ELF-1 (cell line): ENCODE measurements at places on chromosomes 5 and 9.

DNA sequence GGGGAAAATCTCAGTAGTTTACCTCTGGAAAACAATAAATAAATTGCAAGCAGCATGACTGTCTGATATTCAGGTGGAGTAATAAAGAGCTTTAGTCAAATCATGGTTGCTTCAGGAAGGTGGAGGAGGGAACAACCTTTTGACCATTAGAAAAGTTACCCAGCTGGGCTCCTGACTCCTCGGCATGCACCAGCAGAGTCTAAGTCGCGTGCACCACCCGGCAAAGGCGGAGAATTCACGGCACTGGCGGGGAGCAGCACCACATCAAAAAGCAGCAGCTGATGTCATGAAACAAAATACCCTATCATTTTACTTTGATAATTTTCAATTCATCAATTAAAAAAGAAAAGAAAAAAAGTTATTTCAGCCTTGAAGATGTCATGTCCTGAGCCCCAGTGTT, 34.6 kb downstream of the EBF1 start:
- DNase-seq: no peak

DNA sequence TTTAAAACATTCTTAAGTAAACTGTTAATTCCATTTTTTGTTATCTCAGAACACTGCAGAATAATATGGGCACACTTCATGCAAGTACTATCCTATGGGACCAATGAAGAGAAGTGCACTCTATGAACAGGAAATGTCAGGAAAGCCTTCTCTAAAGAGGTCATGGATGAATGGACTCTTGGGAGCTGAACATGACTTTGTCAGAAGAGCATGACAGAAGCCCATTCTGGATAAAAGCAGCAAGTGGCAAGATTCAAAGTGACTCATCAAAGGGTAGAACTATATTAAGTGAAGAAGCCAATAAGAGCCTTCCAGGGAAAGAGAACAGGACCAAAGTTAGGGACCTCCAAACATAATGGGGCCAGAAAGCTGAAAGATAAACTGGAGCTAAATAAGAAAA, 94.0 kb downstream of the RAPGEF6 start:
- DNase-seq: no peak

DNA sequence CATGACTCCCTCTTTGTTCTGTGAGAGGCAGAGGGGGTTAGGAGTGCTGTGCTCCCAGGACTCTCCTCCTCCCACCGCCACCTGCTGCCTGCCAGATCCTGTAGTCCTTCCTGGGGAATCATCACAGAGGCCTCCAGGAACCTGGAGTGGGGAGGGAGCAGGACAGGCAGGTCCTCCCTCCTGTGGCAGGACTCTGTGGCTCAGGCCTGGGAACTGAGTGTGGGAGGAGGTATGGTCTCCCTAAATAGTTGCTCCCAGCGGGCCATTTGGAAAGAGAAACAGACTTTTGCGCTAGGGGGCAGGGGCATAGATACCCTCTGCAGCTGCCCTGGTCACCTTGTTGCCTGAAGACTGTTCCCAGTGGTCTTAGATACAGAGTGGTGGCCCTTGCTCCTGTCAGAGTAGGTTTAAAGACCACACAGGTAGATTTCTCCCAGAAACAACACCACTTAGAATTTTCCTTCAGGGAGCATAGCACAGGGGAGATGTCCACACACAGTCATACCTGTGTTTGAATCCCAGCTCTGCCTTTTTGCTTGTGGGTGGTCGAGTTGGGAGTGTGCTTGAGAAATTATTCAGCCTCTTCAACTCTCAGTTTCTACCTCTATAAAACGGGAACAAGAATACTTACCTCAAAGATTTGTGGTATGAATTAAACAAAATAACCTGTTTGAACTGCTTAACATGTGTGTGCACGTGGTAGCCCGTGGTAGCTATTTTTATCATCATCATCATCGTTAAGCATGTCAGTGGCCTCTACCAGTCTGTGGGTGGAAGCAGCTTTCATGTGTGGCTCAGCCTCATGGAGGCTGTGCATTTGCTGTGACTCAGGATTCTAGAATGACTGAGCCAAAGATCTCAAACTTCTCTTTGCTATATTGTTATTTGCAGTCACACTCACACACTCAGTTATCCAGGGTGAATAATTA, 55.8 kb downstream of the SLC22A5 start:
- DNase-seq: no peak

DNA sequence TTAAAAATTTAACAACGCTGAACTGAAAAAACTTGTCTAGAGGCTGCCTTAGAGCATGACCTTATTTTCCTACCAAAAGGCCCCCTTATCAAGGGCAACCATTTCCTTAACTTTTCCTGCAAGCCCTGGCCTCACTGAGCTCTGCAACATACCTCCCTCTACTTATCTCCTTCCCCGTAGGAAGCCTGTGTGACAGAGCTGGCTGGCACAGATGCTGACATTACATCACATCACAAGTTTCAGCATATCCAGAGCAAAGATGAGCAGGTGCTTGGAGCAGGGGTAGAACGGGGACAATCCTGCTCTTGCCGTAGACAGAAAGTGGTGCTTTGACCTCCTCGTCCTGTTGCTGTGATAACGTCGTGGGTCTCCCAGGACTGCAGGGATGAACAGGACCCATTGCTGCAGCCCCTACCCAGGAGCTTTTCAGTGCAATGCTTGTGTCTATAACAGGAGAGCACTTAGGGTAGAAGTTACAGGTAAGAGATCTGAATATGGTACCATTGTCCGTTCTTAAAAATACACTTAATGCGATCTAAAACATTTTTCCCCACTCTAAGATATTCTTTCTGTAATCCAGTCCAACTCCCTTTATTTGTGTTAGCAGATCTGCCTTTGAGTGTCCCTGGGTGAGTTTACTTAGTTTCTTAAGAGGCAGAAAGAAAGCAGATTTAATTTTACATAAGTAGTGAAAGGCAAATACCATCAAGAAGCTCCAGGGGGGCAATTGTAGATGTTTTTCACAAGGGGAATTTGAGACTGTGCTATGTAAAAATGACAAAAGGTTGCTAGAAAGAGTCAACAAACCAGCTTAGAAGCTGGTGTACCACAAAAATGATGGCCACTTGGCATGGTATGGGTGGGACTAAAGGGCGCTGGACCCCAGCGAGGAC, 101.9 kb upstream of the EFNA5 start:
- peak; percentile 5 for DNase-seq

DNA sequence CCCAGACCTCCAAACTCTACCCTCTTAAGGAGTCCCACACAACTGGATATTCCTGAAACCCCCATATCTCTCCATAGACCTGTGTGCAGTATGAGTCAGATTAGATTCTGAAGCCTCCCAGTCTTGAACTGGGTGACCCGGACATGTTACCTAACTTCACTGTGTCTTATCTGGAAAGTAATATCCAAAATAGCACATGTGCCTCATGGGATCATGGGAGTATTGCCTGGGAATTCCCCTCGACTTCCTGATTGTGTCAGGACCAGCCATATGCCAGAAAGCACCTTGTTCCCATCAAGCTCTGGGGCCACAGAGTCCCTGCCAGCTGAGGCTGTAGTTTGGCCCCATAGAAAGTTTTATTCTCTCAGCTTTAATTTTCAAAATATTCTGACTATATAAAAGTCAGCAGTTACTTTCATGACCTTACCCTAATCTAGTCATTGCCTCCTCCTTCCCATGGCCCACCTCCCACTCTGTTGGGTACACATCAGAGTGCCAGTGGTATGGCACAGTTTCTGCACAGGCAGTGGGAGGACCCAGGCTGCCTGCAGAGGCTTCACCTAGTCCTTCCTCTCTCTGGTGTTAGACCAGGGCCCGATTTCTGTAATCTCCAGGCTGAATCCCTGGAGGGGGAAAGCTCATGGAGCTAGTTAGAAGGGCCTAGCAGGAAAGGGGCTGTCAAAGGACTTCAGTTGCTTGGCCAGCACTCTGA, 19.5 kb upstream of the B4GALT1 start:
- no peak for DNase-seq

GRCh38 chr5:132489051-132489770, 1.4 kb downstream of the IRF1 start:
- DNase-seq: no peak

DNA sequence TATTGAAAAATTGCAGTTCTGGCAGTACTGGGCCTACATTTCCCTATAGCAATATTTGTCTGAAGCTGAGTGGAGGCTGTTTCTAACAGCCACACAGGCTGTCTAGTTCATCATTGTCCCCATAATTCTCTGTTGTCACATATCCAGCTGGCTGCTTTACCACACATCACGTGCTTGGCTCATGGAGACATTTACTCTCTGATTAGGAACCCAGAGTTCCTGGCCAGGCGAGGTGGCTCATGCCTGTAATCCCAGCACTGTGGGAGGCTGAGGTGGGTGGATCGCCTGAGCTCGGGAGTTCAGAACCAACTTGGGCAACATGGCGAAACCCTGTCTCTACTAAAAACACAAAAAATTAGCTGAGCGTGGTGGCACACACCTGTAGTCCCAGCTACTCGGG, 81.4 kb downstream of the PGM5 start:
- no peak for DNase-seq

DNA sequence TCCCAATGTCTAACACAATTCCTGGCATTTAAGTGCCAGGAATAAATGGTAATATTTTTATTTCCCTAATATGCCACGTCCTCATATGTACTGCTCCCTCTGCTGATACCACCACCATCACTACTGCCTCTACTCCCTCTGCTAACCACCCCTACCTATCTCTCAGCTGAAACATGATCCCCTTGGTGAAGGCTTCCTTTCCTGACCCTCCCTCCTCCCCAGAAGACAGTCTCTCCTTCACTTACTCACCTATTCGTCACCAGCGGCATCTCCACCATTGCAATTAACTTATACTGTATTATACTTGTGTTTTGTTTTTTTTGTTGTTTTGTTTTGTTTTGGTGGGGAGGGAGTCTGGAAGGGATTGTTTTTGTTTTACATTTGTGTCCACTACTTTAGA, 4.8 kb downstream of the DENND1A start:
- DNase-seq: no peak

GRCh38 chr9:4964540-4964939, 20.5 kb upstream of the JAK2 start:
- no peak for DNase-seq

DNA sequence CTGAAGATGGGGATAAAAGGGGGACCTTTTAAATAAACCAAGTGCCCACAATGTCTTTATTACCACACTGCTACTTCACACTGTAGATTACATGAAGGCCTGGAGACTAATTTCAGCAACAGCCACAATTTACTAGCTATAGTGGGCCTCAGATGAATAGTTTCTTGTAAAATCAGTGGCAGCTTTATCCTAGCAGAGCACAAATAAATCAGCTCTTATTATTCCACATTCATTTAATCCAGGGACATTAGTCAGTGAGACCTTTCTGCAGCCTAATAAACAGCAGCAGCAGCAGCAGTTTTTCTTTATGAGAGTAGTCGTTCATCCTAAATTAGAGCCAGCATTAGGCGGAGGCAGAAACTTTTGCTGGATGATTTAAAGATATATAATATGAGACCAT, 542.3 kb downstream of the PSAT1 start:
- no peak for DNase-seq

GRCh38 chr9:80883426-80883825, 805.9 kb downstream of the TLE1 start:
- DNase-seq: no peak

GRCh38 chr5:18660511-18660910, 1026.3 kb downstream of the TAF11L14 start:
- no peak for DNase-seq

DNA sequence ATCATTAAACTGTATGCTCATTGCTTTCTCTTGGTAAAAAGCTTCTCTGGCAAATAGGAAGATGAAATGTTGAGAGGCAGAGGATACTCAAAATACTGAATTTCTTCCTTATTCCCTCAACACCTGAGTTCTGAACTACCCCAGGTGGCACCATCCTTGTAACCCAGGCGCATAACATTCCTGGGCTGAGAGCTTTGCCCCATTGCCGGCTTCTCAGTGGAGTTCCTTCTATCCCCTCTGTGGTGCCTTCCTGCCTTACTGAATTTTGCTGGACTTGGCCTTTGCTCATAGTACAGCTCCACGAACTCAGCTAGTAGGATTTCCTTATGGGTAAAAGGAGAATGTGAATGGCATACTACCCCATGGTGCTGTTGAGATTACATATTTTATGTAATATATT, 54.7 kb downstream of the BASP1 start:
- no peak for DNase-seq

DNA sequence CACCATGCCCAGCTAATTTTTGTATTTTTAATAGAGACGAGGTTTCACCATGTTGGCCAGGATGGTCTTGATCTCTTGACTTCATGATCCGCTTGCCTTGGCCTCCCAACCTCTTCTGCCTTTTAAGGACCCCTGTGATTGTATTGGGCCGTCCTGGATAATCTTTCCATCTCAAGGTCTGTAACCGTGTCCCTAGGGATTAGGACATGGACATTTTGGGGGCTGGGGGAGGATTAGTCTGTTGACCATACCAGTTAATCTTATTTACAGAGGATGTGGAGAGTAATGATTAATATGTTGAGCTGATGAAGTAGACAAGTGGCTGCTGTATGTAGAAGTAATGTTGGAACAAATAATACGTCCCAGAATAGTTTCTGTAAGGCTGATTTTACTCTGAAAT, 23.1 kb downstream of the LNPEP start:
- no peak for DNase-seq

DNA sequence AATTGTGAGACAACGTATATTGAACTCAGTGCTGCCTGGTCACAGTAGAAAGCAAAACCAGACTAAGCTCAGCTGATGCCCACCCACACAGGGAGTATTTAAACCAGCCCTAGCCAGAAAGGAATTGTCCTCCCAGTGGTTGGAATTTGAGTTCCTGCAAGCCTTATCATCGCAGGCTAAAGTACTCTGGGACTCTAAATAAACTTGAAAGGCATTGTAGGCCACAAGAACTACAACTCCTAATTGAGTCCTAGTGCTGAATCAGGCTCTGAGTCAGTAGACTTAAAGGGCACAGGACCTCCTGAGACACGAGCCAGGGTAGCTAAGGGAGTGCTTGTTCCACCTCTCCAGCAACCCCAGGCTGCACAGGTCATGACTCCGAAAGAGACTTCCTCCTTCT, 171.4 kb downstream of the MCTP1 start:
- peak; percentile 63 for DNase-seq

DNA sequence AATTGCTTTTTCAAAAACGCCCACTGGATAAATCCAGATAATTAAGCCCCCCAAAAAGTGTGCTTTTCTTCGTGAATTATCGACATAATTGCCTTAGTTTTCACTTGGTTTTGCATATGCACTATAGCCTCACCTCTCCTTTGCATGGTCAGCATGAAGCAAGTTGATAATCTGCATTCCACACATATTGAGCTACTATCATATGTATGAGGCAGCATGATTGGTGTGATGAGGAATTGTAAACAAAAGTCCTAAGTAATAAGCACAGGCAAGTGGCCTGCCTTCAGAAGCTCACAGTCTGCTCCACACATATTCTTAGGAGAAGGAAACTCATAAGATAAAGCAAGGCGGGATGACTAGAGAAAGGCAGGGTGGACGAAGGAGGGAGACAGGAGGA, 33.8 kb downstream of the MED10 start:
- no peak for DNase-seq

DNA sequence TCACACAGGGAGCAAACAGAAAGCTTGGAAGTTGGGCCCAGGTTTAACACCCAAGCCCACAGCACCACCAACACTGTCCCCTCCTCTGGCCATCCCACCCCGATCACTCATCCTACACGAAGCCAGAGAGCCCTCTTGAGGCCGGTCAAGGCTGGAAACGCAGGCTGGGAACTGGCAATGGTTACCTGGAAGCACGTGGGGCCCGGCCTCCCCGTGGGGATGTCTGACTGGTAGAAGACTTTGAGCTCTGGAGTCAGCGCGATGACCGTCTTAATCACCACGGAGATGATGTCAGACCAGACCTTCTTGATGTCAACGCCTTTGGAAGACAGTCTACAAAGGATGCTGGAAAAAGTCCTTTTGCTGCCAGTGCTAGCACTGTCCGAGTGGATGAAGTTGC, 104.1 kb downstream of the TTLL11 start:
- DNase-seq: peak; percentile 70
